ENCODE measurements at places on chromosomes 5 and 9. TPM values are rescaled to one million over a fixed set of nuclear protein-coding genes. Genes with fewer than 3 reads are reported as not detected.

- DNase-seq: no peak
Observed at GRCh38 chr5:133049726-133050048, 2.1 kb upstream of the HSPA4 start.

DNA sequence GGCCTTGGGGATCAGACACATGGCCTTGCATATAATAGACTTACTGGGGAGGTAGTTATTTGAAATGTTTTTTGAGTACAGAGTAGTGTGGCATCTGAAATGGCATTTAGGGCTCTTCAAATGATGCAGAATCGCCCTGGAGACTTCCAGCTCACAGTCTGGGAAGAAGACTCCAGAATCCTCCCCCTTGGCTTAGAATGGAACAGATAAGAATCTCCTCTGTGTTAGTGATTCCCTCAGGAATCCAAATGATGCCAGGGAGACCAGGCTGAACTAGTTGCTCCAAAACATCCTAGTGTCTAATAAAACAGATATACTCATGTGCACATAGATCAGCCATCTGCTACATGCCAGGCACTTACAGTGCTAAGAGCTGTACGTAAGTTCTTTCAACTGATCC is 38.6 kb upstream of the SMC5 start:
- DNase-seq: no peak

DNA sequence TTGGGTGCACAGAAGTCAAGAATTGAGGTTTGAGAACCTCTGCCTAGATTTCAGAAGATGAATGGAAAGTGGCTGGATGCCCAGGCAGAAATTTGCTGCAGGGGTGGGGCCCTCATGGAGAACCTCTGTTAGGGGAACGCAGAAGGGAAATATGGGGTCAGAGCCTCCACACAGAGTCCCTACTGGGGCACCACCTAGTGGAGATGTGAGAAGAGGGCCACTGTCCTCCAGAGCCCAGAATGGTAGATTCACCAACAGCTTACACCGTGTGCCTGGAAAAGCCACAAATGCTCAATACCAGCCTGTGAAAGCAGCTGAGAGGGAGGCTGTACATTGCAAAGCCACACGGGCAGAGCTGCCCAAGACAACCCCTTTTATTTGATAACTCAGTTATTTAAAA is 383.5 kb downstream of the TLE4 start:
- DNase-seq: no peak

DNA sequence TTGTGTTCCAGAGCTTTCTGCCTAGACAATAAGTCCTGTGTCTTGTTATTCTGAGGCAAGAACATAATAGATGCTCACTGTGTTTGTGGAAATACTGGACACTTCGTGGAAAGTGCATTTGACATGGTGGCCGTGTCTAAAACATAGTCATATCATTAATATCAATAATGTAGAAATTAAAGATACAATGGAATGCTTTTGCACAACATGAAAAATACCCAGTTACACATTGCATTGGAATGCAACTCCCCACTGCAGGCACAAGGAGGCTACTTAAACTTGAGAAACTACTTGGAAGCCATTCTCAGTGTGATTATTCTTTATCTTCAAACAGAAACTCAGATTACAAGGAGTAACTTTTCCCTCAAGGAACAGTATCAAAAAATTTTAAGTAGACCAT is 145.3 kb upstream of the ZNF462 start:
- DNase-seq: no peak

DNA sequence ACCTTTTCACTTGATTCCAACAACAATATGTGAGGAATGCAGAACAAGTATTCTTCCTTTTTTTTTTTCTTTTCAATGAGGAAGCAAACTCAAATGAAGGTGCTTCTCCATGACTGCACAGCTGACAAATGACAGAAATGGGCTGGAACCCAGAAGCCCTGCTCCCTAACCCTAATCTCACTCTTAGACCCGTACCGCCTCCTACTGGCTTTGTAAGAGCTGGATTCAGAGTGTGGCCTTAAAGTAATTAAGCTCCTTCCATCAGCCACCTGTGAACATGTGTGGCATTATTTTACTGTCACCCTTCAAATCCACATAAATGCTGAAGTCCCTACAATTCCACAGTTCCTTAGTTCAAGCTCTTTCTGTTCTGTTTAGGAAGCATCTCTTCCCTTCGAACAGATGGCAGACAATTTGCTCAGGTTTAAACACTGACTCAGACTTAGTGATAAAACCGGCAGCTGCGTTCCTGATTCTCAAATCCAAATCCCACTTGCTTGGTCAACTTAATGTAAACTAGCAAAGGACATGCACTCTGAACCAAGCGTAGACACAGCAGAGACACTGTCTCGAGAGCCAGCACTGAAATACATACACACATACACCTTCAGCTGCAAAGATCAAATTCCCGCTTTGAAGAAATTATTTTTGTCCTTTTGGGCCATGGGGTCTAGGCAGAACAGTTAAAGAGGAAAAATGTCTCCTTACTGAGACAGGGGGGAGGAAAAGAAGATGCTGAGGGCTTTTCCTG is 316.7 kb upstream of the TLE4 start:
- peak; percentile 92 for DNase-seq

GRCh38 chr9:6793203-6793602 is 35.4 kb downstream of the KDM4C start:
- no peak for DNase-seq

DNA sequence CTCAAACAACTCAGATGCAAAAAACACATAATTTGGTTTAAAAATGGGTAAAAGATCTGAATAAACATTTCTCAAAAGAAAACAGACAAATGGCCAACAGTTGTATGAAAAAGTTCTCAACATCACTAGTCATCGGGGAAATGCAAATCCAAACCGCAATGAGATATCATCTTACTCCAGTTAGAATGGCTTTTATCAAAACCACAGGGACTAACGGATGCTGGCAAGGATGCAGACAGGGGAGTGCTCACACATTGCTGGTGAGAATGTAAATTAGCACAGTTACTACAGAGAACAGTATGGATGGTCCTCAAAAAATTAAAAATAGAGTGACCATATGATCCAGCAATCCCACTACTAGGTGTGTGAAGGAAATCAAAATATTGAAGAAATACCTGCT is 589.1 kb upstream of the ADAMTS16 start:
- DNase-seq: no peak

- DNase-seq: no peak
Observed at GRCh38 chr9:5917273-5917672, 26.6 kb downstream of the MLANA start.

- DNase-seq: no peak
Observed at GRCh38 chr9:12822111-12822510, 47.3 kb downstream of the LURAP1L start.

- no peak for DNase-seq
Observed at GRCh38 chr5:171436804-171437285, 17.4 kb downstream of the FGF18 start.

GRCh38 chr9:89426384-89426961 is 71.4 kb downstream of the SEMA4D start:
- no peak for DNase-seq

DNA sequence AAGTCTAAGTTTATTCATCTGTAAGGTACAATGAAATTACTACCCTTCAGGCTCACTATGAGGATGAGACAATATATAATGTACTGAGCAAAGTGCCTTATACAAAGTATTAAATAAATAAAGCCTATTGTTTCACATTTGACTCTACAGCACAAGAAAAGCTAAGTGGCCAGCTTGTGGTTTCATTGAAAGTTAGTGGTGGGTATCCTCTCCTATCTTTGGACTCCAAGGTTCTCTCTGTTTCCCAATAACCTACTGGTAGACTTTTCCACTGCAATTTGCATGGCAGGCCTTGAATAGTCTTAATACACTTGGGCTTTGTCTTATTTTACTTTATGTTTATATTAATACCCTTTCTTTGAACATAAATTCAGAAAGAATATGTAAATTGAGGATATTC is 262.7 kb downstream of the DEPDC1B start:
- no peak for DNase-seq

- no peak for DNase-seq
Observed at GRCh38 chr5:124007675-124008398, 495.9 kb downstream of the CSNK1G3 start.

- DNase-seq: no peak
Observed at GRCh38 chr9:128771094-128771721, 519 bp downstream of the ZER1 start.

Gene CYSRT1
- total RNA-seq: 1.7 TPM

Gene C5
- total RNA-seq: 3.0 TPM

Gene SMAD5
- 79.5 TPM for total RNA-seq

Gene PIK3R1
- total RNA-seq: 26.0 TPM

Gene FSD1L
- total RNA-seq: 6.4 TPM
